ENCODE measurements at places on chromosomes 11 and 22.

- DNase-seq, result no peak
These were observed 8.6 kb downstream of the TCN2 start for GRCh38 chr22:30615543-30615954.

- no peak for DNase-seq
These were observed 117.2 kb upstream of the BMAL1 start for GRCh38 chr11:13160346-13160745.

GRCh38 chr11:70420008-70420464, 21.7 kb downstream of the CTTN start:
- DNase-seq, result no peak

DNA sequence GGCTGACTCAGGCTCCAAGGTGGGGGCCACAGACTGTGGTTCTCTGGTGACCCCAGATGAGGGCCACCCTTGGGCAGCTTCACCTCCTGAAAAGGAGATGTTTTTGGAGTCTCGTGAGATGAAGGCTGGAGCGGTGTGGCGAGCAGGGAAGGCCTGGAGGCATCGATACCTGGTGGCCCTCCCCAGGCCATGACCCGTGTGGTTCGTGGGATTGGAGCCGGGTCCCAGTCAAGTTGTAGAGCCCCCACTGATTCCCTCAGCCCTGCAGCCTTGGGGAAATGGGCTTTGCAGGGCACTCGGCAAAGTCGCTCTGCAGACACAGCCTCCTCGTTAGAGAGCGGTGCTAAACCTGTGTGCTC, 1083.4 kb downstream of the BRD1 start:
- DNase-seq, result no peak

DNA sequence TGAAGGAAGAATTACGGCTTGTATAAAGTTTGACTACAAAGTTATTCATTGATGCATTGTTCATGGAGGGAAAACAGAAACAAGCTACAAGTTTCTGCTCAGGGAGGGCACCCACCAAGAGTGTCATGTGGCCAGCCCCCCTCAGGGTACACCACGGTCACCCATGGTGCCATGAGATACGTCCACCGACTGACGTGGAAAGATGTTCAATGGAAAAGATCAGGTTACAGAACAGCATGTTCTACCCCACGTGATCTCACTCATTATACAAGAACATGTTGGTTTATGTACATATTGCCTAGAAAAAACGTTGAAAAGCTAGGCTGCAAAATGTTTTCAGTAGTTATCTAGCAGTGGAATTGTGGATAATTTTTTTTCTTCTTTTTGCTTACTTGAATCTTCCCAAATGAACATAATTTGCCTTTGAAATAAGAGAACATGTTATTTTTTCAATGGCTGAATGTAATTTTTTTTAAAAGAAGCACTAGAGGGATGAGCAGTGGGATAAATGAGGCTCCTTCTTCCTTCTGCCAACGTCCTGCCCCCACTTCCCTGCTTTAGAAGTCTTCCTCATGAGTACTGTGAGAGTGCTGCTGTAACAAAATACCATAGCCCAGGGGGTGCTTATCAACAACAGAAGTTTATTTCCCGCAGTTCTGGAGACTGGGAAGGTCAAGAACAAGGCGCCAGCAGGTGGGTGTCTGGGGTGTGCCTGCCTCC, 22.5 kb downstream of the RCN1 start:
- no peak for DNase-seq

- no peak for DNase-seq
These were observed 59.4 kb downstream of the PPFIBP2 start for GRCh38 chr11:7573193-7573557.

- no peak for DNase-seq
These were observed 72.5 kb downstream of the MICAL2 start for GRCh38 chr11:12182676-12183541.

DNA sequence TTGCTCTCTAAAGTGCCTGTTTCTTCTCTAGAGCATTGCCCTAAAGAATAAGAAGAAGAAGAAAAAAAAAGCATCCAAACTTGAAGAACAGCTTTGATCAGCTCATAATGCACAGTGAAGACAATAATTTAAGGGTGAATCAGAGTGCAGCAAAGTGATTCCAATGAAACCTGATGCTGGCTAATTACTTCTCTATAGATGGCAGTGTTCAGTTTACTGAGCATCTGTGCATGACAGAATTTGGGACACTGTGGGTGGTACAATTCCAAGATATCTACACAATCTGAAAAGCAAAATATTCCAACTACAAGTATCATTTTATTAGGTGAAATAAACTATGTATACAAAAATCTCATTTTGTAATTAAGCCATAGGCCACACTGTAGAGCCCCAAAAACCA, 450.5 kb upstream of the CCDC90B start:
- no peak for DNase-seq

- DNase-seq, result no peak
These were observed 5.2 kb upstream of the IL17REL start for GRCh38 chr22:50017701-50018224.

- peak; percentile 11 for DNase-seq
These were observed 454 bp downstream of the TMEM218 start for GRCh38 chr11:125111001-125111342.

DNA sequence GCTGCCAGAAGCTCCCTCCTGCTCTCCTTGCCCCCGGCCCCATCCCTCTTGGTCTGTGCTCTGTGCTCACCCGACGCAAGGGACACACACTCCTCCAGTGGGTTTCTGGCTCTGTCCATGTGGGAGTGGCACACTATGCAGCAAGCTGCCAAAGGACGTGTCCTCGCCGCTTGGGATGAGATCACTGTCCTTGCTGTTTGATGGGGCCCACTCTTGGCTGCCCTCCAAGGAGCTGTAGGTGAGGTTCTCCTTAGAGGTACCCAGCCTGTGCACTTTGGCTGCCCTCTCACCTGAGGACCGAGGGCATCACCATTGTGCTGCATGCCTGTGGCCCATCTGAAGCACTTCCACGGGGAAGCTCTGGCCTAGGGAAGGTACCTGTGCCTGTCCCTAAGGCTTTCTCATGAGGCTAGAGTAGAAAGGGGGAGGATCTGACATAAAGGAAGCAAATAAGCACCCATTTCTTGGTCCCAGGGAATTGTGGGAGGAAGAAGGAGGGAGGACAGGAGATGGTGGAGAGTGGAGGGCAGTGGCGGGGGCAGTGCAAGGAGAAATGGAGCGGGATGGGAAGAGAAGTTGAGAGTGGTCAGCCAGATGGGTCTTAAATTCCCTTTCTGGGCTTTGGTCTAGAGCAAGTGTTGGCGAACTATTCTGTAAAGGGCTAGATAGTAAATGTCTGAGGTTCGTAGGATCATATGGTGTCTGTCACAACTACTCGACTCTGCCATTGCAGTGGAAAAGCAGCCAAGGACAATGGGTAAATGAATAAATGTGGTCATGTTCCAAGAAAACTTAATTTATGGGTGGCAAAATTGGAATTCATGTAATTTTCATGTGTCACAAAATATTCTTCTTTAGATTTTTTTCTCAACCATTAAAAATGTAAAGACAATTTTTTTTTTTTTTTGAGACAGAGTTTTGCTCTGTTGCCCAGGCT, 47.0 kb upstream of the AMPD3 start:
- DNase-seq, result no peak

DNA sequence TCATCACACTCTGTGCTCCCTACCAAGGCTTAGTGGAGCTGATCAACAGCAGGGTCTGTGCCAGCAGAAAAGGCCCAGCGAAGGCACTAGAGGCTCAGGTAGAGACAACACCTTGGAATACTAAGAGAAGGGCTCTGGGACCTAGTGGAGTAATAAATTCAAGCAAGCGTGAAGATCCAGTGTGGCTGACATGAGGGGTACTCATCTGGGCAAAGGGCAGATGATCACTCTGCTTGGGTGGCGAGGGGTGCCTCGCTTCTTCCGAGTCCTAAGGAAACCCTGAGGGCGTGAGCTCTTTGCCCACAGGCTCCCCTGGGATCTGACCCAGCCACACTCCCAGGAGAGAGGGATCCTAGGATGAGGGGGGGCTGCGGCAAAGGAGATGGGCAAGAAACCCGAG, 3.5 kb upstream of the TPBGL start:
- no peak for DNase-seq

DNA sequence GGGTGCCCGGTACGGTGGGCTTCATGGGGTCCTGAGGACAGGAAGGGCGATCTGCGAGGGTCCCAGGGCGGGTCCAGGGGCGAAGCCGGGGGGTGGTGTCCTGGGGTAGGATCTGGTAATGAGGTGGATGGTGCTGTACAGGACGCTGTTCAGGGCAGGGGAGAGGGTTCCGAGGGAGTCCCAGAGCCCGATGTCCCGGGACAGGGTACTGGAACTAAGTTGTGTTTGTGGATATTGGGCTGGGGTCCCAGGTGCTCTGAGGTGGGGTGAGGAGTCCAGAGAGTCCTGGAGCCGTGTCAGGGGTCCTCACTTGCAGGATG, 426 bp downstream of the LZTR1 start:
- DNase-seq, result no peak

- DNase-seq, result no peak
These were observed 54.2 kb upstream of the AMPD3 start for GRCh38 chr11:10400856-10401255.

DNA sequence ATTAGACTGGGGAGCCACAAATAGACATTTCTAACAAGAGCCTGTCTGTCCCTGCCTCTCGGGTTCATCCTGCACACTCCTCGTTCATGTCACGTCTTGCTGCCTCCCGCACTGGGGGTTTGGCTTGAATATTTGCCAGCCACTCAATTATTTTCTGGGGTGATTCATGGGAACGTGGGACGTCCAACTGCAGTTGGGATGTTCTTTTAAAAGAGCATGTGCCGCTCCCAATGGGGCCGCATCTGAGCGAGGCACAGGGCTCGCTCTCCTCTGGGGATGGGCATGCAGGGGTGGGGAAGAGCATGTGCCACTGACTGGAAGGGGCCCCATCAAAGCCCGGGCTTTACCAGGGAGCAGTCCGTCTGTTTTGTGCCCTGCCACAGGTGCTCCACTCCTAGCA, 43.4 kb downstream of the PARVG start:
- DNase-seq, result no peak

DNA sequence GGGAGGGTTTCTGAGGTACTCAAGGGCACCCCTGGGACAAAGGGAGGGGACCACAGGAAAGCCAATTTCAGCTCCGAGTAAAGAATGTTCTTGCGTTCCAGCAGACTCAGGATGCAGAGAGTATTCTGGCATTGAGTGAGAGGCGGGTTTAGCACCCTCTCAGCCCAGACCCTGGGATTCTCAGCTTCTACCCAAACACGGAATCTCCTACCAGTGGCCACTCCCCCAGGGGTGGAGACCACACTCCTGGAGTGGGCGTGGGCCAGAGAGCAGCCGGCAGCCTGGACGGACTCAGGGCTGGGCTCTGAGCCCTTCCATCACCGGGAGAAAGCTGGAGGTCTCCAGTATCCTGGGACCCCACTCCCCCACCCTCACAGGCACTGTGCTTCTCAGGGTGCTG, 26.1 kb upstream of the TTLL12 start:
- DNase-seq, result no peak

DNA sequence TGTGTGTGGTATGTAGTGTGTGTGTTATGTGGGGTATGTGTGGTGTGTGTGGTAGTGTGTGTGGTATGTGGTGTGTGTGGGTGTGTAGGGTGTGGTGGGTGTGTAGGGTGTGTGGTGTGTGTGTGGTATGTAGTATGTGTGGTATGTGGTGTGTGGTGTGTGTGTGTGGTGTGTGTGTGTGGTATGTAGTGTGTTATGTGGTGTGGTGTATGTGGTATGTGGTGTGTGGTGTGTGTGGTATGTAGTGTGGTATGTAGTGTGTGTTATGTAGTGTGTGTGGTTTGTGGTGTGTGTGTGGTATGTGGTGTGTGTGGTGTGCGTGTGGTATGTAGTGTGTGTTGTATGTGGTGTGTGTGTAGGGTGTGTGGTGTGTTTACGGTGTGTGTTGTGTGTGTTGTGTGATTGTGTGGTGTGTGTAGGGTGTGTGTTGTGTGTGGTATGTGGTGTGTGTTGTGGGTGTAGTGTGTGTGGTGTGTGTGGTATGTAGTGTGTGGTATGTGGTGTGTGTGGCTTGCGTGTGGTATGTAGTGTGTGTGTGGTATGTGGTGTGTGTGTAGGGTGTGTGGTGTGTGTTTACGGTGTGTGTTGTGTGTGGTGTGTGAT, 4.2 kb upstream of the PPP6R2 start:
- no peak for DNase-seq

GRCh38 chr11:134498326-134499139, 86.5 kb upstream of the B3GAT1 start:
- DNase-seq, result no peak

GRCh38 chr11:16787035-16787742, 48.7 kb downstream of the C11orf58 start:
- DNase-seq, result no peak

DNA sequence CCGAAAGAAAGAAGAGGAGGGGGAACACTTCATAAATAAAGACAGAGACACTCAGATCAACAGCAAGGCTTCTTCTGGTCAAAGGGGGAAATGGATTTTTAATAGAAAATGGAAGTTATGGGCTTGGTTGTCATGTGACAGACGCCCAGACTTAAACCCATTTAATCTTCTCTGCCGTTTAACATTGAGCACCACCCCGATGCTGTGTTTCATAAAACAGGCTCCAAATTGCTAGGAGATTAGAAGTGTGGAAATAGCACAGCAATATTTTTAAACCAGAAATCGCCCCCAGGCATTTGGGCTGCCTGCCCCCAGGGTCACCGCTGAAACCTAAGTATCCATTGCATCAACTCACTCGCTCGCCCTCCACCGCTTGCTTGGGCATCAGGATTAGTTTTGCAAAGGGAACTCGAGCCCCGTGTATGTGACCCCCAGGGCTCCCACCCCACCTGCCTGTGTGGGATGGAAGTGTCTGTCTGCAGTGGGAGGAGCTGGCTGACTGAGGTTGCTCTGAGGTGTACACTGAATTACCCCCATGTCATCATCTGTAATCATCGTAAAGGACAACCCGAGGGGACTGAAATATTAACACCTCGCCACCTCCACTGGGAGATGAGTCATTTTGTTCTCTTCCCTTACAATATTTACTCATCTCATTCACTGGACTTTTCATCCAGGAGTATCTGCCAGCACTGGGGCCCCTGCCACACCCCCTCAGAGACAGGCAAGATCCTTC, 10.7 kb downstream of the DSCAML1 start:
- no peak for DNase-seq

DNA sequence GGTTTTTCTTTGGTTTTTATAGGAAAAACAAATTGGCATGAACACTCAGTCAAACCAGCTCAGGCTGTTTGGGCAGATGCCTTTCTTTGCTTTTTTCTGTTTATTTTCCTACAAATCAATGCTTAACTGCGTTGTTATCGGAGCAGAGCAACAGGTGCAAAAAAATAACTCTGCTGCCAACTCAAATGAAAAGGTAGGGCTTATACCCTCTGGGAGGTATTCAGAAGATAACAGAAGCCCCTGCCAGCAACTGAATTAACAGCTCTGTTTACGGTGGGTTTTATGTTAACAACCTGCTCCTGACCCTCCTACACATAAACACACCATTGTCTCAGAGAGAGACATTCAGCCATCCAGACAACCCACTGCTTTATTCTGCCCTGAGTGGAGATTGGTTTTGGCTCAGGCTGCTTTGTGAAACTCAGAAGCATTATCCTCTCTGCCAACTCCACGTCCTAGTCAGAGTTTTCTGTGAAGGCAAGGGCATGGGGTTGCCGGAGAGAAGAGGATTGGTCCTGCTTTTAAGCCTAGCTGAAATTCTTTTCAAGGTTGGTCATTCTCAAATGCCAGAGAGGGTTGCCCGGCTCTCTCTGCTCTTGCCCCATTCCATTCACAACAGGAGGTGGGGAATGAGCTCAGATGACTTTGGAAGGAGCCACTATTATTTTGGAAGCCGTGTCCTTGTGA, 11.4 kb downstream of the EHF start:
- DNase-seq, result no peak

GRCh38 chr22:36585841-36586240, 56.9 kb upstream of the EIF3D start:
- peak; percentile 23 for DNase-seq

GRCh38 chr11:70595452-70595851, 197.1 kb downstream of the CTTN start:
- no peak for DNase-seq

- no peak for DNase-seq
These were observed 10.1 kb upstream of the HTR3B start for GRCh38 chr11:113894421-113894996.

Measured in NT2/D1 (cell line).